ENCODE measurements at places on chromosomes 11 and 22.

- no peak for DNase-seq
These were observed 205.5 kb downstream of the DSCAML1 start for GRCh38 chr11:117591316-117592039.

- no peak for DNase-seq
These were observed 28.4 kb upstream of the UCP3 start for GRCh38 chr11:74037309-74037708.

- no peak for DNase-seq
These were observed 16.4 kb downstream of the LMO1 start for GRCh38 chr11:8247312-8247711.

DNA sequence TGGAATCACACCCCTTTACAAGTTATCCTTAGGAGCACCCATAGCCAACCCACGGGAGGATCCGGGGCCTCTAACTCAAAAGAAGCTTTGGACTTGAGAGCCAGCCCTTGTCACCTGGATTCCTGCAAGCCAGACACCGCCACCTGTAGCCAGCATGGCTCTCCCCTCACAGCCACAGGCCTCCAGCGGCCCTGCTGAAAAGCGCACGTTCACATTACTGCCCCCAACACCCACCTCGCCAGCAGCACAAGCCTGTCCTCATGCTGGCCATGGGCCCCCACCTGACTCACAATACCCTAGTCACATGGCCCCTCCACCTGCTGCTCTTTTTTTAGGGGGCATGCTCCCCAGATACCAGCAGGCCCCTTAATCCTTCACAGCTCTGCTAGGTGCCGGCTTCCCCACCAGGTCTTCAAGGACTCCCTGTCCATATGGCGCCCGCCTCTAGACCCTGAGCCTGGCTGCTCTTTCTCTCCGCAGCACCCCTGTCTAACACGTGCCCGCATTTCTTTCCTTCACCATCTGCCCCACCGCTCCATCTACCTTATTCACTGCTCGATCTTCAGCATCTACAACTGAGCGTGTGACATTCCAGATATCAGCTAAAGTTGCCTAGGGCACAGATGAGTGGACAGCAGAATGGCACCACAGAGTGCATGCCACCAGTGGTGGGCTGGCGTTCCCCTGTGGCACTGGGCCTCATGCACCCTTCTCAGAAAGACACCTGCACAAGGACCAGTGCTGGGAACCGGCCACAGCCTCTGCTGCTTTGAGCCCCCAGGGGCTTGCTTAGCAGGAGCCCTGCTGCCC, 6.6 kb downstream of the CARS1 start:
- no peak for DNase-seq

- no peak for DNase-seq
These were observed 3.2 kb upstream of the NEAT1 start for GRCh38 chr11:65419460-65419771.

DNA sequence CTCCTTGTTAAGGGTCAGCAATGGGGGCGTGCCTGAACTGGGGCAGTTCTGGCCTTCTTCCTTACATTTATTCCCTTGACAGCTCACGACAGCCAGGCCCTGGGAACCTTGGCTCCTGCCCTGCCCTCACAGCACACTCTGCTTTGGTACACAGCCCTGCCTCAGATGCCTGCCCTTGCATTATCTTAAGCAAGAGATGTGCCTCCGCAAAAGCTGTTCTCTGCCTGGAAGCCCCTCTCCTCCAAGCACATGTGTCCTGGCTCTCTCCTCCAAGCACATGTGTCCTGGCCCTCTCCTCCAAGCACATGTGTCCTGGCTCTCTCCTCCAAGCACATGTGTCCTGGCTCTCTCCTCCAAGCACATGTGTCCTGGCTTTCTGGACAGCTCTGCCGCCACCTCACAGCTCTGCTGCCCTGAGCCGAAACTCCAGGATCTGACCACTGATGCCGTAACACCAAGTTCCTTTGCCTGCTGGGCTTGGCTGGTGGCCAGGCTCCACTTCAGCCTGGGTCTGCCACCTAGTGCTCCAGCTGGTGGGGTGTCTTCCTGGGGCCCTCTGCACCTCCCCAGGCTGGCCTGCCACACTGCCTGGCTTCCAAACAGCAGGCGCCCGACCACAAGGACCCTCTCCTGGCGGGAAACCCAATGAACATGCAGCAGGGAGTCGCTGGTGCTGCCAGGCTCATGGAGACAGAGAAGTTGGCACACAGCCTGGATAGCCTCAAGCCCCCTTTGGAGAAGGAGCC, 53.0 kb downstream of the SCUBE1 start:
- DNase-seq = no peak

GRCh38 chr11:10304495-10305261, at the start of gene ADM:
Gene ADM (plus strand): TSS chr11:10305073. CDS start chr11:10305701, 628 bp downstream.
- DNase-seq = no peak

GRCh38 chr11:94147433-94147845, 18.8 kb downstream of the PANX1 start:
- no peak for DNase-seq

GRCh38 chr22:19218541-19219233, 40.2 kb upstream of the SLC25A1 start:
- DNase-seq = no peak

DNA sequence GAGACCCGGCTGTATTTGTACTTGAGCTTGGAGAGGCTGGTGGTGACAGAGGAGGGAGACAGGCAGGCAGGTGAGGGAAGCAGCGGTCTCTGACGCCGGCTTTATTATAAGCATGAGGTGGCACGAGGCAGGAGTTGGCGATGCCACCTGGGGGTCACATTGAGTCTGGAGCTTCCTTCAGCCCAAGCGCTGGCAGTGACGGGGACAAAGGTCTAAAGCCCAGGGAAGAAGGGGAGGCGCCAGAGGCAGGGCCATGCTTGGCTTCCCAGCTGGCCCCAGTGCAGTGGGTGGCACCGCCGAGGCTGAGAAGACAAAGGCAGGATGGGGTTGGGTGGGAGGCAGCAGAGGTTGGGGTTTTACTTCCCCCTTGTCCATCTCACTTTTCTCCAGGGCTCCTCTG, 4.5 kb downstream of the FXYD2 start:
- no peak for DNase-seq

- no peak for DNase-seq
These were observed 219.8 kb downstream of the ETS1 start for GRCh38 chr11:128367573-128367972.

Measured in stimulated activated CD8-positive, alpha-beta memory T cell treated with anti-CD3 and anti-CD28 coated beads, Interleukin-12 subunit alpha, Interleukin-12 subunit beta, amount 100 ng/mL, for 1 hour (primary cell).